CD4-positive, alpha-beta memory T cell (primary cell): ENCODE measurements at places on chromosomes 11 and 22.

GRCh38 chr11:106277484-106277883 is 200.0 kb downstream of the AASDHPPT start:
- H3K4me1 ChIP-seq: no peaks in the 10 kb centered on the region
- H3K36me3 ChIP-seq: no peaks in the 10 kb centered on the region
- H3K4me3 ChIP-seq: no peak overlapping the region
- no peaks in the 10 kb centered on the region for H3K27me3 ChIP-seq

DNA sequence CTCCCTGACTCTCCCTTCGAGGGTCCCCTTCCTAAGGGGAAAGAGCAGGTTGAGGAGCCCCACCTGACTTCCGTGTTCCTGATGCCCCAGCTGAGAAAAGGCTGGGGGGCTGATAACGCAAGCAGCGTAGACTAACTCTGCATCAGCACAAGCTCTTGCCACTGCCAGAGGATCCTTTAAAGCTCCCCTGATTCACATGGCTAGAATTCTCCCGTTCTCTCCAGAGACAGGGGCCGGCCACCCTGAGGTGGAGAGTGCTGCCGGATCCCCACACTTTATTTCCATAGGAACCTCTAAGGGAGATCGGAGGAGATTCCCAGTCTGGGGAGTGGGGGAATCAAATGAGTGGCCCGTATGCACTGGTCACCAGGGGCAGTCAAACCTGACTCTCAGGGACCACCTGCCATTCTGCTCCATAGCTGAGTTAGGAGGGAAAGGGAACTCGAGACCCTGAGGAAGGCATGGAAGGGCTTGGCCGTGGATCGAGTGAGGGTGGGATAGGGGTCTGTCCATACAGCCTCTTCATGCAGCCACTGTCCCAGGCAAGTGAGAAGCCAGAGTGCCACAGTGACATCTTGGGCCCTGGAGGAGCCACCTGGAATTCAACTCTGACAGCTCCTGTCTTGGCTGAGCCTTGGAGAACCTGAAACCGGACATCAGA is 1.4 kb upstream of the VSIG10L2 start:
- H3K4me3 ChIP-seq: no peak overlapping the region
- H3K27ac ChIP-seq: no peak overlapping the region
- H3K4me1 ChIP-seq: peaks cover 5% of the 10 kb centered on the region

DNA sequence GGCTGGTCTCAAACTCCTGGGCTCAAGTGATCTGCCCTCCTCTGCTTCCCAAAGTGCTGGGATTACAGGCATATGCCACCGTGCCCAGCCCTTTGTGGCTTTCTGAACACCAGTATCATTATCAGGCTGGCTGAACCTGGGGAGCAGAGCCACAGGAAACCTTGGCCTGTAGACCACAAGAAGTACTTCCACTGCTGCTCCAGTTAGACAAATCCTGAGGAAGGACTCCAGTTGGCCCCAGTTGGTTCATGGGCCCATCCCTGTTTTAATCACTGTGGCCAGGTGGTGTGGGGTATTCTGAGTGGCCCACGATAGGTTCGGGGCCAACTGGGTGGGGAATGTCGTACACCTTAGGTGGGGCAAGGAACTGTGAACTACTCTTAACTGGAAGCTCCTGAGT is 5.5 kb upstream of the DUSP18 start:
- DNase-seq: no peak
- H3K4me1 ChIP-seq: peaks cover 5% of the 10 kb centered on the region
- H3K36me3 ChIP-seq: no peaks in the 10 kb centered on the region
- no peaks in the 10 kb centered on the region for H3K27me3 ChIP-seq
- H3K27ac ChIP-seq: no peak overlapping the region

GRCh38 chr11:129239207-129239606 is 47.1 kb upstream of the ARHGAP32 start:
- no peaks in the 10 kb centered on the region for H3K27me3 ChIP-seq
- no peak for DNase-seq
- H3K4me3 ChIP-seq: no peak overlapping the region
- no peak overlapping the region for H3K27ac ChIP-seq

GRCh38 chr22:48302657-48303368 is 1524.9 kb downstream of the BRD1 start:
- no peak overlapping the region for H3K27ac ChIP-seq
- H3K4me1 ChIP-seq: no peaks in the 10 kb centered on the region
- H3K36me3 ChIP-seq: no peaks in the 10 kb centered on the region
- no peak overlapping the region for H3K4me3 ChIP-seq

DNA sequence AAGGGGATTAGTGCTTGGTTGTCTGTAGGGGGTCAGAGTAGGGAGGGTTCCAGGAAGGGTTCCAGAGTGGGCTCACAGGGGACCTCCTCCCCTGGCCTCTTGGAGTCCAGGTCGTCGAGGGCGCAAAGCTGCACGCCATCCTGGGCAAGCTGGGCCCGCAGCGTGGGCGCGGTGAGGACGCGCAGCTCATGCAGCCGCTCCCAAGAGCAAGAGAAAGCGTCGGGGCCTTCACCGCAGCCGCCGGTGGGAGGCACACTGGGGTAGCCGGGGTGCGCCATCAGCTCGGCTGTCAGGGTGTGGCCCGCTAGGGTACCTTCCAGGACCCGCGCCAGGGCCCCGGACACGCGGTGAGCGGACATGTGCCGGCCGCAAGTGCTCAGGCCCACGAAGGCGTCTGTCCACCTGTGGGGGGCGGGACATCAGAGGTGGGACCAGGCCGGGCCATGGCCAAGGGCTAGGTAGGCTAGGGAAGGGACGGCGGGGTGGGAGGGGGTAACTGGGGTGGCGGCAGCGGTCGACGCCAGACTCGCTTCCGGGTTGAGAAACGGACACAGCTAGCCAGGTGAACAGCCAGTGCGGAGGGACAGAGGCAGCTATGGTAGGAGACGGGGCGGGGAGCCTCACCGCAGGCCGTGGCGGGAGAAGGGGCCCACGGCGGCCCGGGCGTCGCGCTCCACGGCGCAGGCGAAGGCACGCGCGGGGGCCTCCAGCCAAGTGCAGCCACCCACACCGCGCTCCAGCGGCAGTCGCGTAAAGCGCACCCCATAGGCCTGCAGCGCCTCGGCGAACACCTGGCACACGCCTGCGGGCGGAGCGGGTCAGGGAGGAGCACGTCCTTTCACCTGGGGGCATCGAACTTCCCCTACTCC is 1.2 kb downstream of the YDJC start:
- no peak for DNase-seq
- H3K4me3 ChIP-seq: peak overlapping the region; percentile 92
- peak overlapping the region; percentile 87 for H3K27ac ChIP-seq
- no peaks in the 10 kb centered on the region for H3K27me3 ChIP-seq
- peaks cover 64% of the 10 kb centered on the region for H3K4me1 ChIP-seq
- peaks cover 18% of the 10 kb centered on the region for H3K36me3 ChIP-seq
